HAP-1 (cell line): ENCODE measurements at places on chromosomes 2 and 18.
A peak's percentile ranks its signal among the peaks of the same experiment; 100 is the strongest.

- DNase-seq, result peak; percentile 31
These were observed 291.5 kb downstream of the TDRD15 start for GRCh38 chr2:21415234-21415633.

DNA sequence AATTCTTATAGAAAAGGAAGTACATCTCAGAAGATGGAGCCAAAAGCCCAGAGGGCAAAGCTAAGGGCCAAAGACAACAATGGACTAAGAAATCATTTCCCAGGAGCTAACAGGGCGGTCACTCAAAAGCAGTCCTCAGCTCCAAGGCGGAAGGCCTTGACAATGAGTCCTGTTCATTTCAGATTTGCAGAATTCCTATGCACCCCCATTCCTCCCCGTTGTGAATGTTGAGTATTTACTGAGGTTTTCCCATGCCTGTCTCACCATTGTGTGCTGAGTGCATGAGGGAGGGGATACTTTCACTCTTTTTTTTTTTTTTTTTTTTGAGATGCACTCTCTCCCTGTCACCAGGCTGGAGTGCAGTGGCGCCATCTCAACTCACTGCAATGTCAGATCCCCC, 18.8 kb upstream of the DTNB start:
- DNase-seq, result no peak

DNA sequence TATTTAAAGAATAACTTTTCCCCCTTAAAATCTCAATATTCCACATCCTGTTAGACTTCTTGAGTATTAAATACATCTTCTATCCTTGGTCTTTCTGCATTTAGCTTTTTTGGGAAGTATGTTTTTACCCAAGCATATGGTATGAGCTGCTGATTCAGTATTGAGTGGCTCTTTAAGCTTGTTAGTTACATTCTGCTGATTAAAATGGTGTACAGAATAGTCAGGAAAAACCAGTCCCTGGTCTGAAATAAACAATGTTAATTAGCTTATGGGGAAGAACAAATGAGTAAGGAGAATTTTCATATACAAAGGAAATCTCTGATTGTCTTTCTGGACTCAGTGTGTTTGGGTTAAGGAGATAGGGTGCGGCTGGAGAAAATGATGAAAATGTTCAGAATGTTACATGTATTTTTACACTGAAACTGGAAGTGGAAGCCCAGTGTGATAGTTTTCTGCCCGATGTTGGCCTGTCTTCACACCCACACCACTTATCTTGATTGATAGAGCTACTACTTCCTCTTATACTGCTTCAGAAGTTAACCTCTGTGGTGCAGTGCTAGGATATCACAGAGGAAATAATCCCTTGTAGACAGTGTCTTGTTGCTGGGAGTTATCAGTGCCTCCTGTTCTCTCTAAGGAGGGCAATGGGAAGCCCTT, 84.0 kb downstream of the MSH2 start:
- no peak for DNase-seq

GRCh38 chr2:179455824-179456223, 191.2 kb upstream of the SESTD1 start:
- no peak for DNase-seq

DNA sequence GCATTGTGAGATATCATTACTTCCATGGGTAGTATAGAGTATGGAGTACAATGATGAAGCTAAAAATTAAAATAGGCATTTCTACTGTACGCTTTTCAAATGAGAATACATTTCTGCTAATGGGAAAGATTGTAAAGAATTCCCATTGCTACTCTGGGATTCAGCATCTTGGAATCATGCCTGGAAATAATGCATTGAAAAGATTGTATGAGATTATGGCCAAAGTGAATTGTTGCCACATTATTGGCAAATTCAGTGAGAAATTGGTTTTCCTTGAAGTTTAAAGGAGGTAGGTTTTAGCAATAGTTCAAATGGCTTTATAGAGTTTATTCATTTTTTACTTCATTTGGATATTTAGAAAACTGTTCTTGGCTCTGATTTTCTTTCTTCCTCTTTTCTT, 157.9 kb downstream of the GULP1 start:
- no peak for DNase-seq

DNA sequence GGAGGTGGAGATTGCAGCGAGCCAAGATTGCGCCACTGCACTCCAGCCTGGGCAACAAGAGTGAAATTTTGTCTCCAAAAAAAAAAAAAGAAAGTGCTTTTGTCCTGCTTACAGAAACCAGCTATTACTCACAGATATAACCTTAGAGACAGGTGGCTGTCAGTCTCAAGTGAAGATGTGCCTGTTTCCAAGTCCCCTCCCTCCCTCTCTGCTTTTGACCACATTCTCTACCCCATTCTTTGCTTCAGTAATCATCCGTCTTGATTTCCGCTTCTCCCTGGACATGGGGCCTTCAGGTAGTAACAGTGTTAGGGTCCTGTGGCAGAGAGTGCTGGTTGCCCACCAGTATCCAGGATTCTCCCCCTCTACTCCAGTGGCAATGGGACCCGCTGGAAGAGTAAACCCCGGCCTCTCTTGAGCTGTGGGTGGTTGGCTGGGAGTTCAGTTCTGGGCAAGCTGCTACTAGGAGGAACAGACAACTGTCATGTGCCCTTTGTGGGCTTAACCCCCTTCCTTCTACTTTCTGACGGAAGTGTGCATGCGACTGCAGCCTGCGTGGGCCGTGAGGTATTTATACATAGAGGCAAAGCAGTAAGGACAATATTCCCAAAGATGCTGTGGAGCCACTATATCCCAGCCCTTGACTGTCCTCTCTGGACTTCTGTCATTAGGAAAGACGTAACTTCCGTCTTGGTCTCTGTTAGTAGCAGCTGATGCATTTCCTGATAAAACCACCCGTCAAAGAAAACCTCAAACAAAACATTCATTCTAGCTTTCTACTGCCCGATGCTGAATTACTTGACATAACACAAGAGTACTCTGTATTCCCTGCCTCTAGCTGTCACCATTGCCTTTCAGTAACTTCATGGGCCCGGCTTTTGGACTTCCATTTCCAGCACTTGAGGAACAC, 17.8 kb downstream of the PDCL3 start:
- DNase-seq, result no peak

GRCh38 chr2:159186462-159186861, 100.0 kb downstream of the WDSUB1 start:
- DNase-seq, result no peak

DNA sequence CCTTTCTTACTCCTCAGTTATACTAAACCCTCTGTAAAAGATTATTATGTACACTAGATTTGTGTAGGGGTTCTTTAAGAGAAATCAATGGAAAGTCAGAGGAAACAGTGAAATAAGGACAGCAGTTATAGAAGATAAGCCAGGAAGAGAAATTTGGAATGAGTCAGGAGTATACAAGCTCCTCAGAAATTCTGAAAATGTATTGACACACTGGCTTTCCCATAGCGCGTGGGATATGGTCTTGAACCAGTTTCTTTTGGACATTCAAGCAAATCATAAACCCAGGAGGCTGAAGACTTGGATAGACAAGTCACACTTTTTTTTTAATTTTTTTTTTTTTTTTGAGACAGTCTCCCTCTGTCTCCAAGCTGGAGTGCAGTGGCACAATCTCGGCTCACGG, 316.1 kb upstream of the MMADHC start:
- DNase-seq, result no peak

DNA sequence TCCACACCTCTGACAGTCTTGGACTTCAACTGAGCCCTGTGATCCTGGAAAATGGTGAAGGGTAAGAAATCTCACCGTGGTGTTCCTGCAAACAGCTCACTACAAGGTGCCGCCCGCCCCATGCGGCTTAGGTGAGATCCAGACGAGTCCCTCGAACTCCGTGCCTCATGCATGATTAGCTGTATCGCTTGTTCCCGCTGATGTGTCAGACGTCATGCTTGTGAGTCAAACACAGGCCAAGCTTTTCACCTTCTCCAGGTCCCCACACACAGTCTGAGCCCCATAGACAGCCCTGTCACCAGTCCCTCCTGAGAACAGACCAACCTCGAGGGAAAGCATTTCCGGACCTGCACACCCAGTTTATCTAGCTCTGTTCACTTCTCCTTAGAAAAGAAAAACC, 740.5 kb downstream of the GALR1 start:
- DNase-seq, result no peak

- DNase-seq, result no peak
These were observed 75.9 kb downstream of the PTGR3 start for GRCh38 chr18:75132931-75133525.

DNA sequence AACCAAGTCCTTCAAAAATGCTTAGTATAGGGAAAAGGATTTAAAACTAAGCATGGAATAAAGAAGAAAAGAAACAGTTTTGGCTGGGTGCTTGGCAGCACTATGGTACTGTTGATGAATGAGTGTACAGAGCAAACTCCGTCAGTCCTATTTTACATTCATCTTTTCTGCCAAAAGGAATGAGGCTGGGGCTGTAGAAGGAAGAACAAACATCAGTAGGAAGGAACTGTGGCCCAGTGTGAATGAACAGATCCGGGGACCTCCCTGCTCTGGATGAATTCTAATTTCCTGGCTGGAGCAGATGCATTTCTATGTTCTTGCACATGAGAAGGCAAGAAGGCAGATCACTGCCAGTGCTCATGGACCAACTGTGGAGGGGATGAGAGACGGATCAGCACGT, 474.0 kb upstream of the MEIS1 start:
- DNase-seq, result no peak

- DNase-seq, result peak; percentile 40
These were observed 223.8 kb downstream of the RIT2 start for GRCh38 chr18:42891705-42892104.

DNA sequence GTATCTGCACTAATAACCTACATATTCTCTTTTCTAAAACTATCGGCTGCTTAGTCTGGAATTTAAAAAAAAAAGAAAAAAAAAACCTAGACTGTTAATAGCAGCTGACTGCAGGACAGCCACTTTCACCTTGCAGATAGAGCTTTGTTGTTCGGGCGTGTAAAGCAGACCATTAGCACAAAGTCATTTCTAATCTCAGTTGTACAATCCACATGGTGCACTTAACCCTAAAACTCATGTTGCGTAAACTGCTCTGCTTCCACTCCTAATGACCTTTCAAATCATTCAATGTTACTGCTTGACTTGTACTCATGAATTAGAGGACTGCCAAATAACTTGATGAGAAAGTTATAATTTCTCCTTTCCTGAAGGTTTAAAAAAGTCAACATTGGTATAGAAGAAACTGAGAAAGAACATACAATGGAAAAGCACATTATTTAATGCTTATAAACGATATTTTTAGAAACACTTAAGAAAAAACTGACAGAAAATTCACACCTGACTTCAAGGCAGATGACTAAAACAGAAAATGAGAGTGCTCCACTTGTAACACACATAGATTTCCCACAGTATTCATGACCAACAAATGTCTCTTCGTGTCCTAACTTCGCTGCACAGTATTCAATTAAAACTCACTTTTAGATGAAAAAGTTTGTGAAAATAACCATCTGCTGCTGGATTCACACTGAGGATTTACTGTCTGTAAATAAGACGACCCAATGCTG, 2.6 kb downstream of the CDH2 start:
- DNase-seq, result no peak

GRCh38 chr2:174368691-174369090, 26.8 kb upstream of the SCRN3 start:
- peak; percentile 36 for DNase-seq

DNA sequence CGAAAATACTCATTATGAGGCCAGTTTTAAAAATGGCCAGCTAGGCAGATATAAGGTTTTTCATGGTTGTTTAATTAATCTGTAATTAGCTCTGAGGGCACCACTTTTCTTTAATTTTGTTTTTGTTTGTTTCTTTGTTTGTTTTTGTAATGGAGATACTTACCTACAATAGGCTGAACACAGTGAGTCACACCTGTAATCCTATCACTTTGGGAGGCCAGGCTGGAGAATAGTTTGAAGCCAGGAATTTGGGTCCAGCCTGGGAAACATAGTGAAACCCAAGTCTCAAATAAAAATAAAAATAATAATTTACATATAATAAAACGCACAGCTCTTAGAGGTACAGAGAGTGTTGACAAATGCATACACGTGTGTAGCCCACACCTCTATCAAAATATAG, 56.8 kb upstream of the MSH2 start:
- no peak for DNase-seq

DNA sequence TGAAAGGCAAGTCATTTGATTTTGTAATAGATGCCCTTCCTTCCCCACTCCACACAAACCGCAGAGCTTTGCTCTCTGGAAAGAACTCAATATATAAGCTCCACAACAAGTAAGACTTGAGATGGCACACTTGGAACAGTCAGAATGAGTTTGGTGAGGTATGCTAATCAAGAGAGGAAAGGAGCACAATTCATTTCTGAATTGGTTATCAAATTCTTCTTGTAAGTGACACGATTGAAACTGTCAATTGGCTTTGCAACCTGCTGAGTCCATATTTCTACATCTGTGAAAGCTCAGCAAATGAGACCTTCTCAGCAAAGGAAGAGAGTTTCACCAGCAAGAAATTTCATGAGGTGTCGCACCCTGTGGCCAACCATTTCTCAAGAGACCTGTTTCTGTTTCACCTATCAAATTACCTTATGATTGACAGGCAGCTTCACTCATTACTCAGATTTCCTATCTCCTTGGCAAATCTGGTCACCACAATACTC, 19.1 kb downstream of the CTLA4 start:
- DNase-seq, result no peak

- no peak for DNase-seq
These were observed 39.3 kb downstream of the AP1S3 start for GRCh38 chr2:223797811-223798721.

DNA sequence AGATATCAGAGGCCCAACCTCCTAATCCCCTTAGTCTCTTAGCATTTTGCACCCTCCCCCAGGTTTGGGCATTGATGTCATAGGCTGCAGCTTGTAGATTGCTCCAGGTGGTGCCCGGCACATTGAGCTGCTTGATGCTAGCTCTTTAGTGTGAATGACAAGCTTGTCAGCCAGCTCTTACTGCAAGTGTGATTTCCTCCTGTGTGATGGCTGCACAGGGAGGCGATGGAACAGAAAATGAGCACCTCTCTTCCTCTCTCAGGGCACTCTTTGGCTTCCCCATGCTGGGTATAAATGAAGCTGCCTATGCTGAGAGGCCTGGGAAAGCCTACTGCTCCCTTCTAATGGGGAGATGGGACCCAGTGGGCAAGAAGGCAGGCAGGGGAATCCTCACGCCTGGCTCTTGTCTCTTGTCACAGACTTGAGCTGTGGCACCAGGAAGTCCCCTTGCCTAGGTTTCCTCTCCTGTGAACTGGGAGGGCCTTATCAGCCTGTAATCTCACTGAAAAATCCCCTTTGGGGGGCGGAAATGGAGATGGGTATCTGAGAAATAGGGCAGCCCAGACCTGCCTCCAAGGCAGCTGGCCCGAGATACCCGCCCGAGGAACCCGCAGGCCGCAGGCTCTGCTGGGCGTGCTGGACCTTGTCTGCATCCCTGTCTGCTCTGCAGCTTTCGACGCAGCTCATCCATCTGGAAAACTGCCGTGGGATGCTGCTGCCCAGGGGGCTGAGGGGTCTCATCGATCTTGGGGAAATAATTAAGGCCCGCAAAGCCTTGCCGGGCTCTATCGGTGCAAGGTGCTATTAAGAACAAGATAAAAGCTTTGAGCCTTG, 163.5 kb upstream of the CXCR4 start:
- no peak for DNase-seq
